ENCODE measurements at places on chromosomes 1 and 21.

DNA sequence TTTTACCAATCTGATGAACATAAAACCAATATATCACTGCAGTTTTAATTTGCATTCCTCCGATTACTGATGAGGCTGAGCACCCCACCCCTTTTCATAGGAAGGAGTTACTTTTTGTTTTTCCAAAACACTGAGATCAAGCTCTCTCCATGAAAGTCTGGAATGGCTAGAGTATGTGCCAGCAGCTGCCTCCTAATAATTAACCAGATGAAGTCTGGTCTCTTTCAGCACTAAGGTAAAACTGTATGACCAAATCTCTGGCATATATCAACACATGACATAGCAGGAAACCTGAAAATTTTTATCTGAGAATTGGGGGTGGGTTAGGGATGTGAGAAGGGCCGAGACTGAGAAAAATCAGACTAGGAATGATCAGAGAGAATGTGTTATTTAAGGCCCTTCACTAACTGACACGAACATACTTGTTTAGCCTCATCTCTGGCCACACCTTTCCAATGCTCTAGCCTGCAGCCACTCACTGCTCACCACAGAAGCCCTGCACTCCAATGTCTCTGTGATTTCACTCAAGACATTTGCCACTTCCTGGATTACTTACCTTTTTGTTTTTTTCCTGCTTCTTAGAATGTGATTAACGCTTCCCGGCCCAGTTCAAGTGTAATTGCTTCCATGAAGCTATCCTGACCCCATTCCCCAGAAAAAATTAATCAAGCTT is 34.7 kb downstream of the WASF2 start:
- DNase-seq: no peak

DNA sequence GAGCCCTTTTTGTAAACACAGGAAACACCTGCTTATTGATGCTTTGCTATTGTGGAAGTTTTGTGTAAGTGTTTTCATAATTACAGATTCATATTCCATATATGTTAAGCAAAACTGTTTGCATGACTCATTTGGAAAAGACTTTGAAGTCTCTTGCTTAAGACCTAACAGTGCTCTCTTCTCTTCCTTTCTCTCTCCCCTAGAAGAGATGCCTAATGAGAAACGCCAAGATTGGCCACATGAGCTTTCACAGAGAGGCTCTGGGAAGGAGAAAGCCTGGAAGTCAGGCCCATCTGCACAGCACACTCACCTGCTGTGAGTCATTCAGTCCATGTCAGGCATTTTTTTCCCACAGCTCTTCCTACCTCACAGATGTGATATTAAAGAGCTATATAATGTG is 101.6 kb upstream of the PALMD start:
- no peak for DNase-seq

DNA sequence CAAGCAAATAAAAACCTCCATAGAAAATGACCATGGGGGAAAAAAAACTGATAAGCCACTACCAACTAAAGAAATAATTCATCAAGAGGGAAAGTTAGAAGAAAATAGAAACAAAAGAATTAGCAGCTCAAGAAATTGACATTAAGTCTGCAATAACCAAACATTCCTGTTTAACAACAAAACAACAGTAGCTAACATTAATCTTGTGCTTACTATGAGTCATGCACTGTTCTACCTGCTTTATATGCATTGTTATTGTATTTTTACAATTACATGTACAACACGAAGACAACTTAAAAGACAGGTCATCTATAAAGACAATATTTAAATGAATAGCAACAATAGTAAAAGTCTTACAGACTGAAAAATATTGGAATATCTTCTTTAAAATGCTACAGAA is 34.4 kb upstream of the LRRC7 start:
- no peak for DNase-seq

DNA sequence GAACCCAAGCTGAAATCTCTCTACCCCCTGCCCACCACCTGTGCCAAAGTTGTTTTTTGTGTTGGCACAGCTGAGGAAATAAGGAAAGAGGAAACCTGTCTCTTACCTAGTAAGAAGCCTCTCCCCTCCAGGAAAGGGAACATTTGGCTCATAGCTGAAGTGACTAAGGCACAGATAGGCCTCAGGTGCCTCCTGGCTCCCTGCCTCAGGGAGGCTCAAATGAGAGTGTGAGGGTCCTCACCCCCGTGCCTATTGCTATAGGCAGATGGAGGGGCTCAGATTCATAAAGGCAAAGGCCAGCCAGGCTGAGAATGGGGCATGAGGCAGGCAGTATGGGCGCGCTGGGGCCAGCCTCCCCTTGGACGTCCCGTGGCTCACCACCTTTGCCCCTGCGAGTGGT is 7.4 kb downstream of the SLC30A2 start:
- no peak for DNase-seq

DNA sequence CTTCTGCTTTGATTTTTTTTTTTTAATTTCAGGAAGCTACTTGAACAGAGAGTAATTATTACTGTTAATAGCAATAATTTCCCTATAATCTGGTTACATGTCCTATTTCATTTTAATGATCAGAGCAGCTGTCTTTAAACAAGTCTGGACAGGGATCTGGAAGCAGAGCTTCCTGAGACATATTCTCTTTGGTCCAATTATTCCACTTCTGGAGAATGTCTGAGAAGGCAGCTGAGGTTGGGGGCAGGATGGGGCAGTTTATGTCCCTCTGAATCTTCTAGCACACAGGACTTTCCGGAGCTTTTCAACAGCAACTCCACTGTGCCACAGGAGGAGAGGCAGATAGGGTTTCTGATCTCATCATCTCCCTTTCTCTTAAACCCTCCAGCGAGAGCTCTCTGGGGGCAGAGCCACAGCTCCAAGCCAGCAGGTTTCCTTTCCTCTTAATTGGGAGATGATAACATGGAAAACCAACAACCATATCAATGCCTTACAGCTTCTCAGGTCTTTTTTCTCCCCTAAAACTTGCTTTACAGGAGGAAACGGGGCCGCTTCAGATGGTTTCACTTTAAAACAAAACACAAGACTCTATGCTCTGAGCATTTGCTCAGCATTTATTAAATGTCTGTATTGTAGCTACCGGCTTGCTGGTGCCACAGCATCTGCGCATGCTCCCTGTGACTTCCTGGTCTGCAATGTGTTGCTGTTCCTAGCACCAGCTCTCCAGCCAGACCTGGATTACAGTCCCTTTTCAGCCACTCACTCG is 425.7 kb upstream of the USP24 start:
- DNase-seq: peak; percentile 86

GRCh38 chr1:162056043-162056442 is 13.4 kb upstream of the NOS1AP start:
- peak; percentile 76 for DNase-seq

GRCh38 chr21:42164818-42165217 is 54.1 kb upstream of the ABCG1 start:
- DNase-seq: no peak

- peak; percentile 65 for DNase-seq
Observed at GRCh38 chr1:27884006-27884954, 11.9 kb downstream of the THEMIS2 start.

DNA sequence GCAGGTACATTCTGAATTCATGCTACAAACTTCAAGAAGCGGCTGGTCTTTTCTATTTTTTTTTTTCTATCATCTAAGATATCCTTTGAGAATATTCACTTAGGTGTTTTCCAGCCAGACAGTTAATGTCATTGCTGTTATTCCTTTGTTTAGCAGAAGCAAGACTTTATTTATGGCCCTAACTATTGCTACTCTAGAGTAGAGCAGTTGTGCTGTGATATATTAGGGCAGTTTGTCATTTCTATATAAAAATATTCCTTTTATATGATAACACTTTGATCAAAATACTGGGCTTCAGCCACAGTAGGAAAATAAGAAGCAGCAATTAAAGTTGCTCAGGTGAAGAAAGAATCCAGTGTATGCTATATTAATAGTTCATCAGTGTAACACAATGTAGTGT is 959.3 kb downstream of the NCAM2 start:
- no peak for DNase-seq

GRCh38 chr1:92458146-92458545 is 28.6 kb downstream of the GFI1 start:
- no peak for DNase-seq

GRCh38 chr21:33687634-33688033 is 45.3 kb downstream of the ITSN1 start:
- DNase-seq: no peak

DNA sequence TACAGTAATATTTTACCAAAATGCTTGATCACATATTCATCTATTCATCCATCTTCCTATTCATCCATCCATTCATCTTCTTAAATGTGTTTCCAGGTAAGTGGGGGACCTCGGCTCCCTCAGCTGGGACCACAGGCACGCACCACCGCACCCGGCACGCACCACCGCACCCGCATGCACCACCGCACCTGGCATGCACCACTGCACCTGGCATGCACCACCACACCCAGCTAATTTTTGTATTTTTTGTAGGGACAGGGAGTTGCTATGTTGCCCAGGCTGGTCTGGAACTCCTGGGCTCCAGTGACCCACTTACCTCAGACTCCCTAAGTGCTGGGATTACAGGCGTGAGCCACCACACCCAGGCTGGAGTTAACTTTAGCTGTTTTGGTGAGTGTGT is 21.2 kb downstream of the ACTRT2 start:
- no peak for DNase-seq

DNA sequence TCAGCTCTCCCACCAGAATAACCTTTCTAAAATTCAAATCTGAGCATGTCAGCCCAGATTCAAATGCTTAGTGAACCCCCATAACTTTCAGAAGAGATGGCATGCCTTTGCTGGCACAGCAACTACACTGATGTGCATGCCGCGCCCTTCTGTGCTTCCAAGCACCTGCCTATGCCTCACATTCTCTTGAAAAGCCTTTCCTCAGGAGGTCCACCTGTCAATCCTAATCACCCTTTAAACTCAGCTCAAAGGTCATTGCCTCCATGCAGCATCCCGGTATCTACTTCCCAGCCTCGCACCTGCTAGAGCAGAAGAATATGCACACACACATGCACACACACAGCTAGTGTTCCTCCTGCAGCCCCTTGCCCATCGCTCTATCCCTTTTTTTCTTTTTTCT is 5.2 kb upstream of the S100A2 start:
- DNase-seq: no peak

- DNase-seq: no peak
Observed at GRCh38 chr1:211541720-211542477, 37.1 kb downstream of the SLC30A1 start.

All from sigmoid colon (tissue), 7 donors.